Neural progenitor cell (in vitro differentiated cells): ENCODE measurements at places on chromosomes 3 and 15. TPM values are rescaled to one million over a fixed set of nuclear protein-coding genes. Genes with fewer than 3 reads are reported as not detected.

The MESP2 gene
- total RNA-seq = 0.19 TPM in 1 of 2 replicates, not detected in the other

The PLA2G4D gene
- not detected in 2 replicates for total RNA-seq

The SENP5 gene
- 42.7 and 46.1 TPM in 2 replicates for total RNA-seq

The GCNT3 gene
- not detected in 2 replicates for total RNA-seq

- no peak for DNase-seq
Observed at GRCh38 chr15:78766041-78766440, 45.2 kb downstream of the ADAMTS7 start.

DNA sequence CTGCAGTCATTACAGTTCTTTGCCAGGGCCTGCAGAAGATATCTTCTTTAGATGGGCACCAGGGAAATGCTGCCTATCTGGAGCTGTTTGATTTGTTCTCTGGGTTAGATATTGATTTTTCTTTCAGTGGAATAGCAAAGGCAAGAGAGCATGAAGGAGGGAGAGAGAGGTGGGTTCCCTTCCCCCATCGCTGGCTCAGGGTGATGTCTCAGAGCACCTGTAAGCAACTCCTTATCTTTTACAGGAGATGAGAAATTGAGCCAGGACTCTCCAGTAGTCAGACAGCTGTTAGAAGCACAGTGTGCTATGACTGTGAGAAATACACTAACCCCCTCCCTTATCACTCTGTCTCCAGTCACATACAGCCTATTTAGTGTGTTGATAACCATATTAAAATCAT, 89.3 kb upstream of the SLC24A5 start:
- DNase-seq = no peak

DNA sequence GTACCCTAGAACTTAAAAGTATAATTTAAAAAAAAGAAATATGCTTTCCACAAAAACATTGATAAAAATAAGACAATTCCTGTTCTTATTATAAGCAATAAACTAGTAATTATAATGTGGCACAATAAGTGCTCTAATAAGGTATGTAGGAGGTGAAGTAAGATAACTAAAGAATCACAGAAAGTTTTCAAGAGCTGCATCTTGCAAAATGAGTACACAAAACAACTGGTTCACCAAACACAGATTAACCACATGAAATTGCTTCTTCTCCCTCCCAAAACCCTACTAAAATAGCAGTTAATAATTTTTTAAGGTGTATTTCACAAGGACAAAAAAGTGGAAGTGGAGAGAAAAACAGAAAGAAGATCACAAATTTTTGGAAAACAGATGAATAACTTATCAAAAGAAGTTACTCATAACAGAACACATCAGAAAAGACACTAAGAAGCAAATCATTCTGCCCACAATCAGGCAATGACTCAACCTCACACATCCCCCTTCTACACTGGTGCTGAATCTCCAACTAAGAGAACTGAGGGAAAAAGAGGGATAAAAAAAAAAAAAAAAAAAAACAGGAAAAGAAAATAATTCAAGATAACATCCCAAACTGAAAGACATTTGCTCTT, 64.2 kb downstream of the TBC1D5 start:
- no peak for DNase-seq

GRCh38 chr3:45179163-45179562, 33.0 kb upstream of the CDCP1 start:
- DNase-seq = no peak

DNA sequence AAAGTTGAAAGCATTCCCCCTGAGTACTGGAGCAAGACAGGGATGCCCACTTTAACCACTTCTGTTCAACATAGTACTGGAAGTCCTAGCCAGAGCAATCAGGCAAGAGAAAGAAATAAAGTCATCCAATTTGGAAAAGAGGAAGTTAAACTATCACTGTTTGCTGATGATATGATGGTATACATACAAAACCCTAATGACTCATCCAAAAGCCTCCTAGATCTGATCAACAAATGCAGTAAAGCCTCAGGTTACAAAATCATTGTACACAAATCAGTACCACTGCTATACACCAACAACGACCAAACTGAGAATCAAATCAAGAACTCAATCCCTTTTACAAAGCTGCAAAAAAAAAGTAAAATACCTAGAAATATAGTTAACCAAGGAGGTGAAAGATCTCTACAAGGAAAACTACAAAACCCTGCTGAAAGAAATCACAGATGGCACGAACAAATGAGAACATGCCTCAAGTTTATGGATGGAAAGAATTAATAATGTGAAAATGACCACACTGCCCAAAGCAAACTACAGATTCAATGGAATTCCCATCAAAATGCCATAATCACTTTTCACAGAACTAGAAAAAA, 40.3 kb downstream of the RPL39L start:
- no peak for DNase-seq

GRCh38 chr3:108589998-108590323, 439 bp downstream of the DZIP3 start:
- no peak for DNase-seq

- peak; percentile 29 for DNase-seq
Observed at GRCh38 chr3:158713094-158713499, 19.2 kb downstream of the RARRES1 start.

DNA sequence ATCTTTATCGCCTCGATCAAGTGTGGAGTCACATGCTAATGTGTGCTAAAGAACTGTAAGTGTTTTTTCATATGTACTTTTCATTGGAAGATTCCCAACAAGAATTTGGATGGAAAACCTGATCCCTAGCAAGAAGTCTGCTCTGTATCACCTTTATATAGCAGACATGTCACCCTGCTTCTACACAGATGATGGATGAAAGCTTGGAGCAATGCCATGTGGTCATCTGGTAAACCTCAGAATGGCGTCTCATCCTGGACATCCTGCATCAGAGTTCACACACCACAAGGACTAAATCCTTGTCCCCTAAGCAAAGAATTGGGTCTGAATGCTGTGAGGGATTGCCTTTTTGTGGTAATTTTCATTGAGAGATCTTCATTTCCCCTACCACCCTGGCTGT, 42.1 kb upstream of the CTDSPL start:
- no peak for DNase-seq

DNA sequence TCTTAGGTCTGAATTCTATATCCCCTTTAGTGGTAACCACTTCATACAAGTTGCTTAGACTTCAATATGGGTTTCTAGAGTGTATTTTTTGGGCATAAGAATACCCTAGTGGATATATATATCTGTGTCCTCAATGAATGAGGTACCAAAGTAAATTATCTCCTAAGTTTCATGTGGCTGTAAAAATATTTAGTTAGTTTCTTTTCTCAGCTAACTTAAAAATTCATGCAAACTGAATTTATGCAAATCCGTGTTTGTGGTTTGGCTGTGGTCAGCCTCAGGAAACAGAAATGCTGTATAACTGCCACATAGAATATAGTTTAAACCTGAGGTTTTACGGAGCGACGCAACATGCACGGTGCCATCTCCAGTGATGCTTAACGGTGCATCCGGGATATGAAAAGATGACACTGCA, 80.3 kb downstream of the PEX5L start:
- no peak for DNase-seq

GRCh38 chr15:36784098-36784670, 204.8 kb downstream of the CDIN1 start:
- no peak for DNase-seq
